Pancreas (tissue), 10 donors: ENCODE measurements at places on chromosomes 7 and 10. TPM values are rescaled to one million over a fixed set of nuclear protein-coding genes. Genes with fewer than 3 reads are reported as not detected.
A peak's percentile ranks its signal among the peaks of the same experiment; 100 is the strongest.

The KIAA1217 gene
- total RNA-seq, result 28.7 TPM

The EPHB4 gene
- total RNA-seq, result 32.0 TPM

DNA sequence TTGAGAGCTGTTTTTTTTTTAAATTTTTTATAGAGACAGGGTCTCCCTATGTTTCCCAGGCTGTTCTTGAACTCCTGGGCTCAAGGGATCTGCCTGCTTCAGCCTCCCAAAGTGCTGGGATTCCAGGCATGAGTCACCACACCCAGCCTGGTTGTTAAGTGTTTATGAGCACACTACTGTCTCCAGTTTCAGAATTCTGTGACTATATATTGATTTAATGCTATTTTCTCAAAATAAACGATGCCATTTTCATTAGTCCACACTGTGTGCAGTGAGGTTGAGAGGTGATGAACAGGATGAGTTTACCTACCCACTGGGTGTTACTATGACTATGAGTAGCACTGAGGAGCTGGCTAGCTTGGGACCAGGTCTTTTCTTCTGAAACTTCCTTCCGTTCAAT is 110.9 kb upstream of the FAM180A start:
- H3K36me3 ChIP-seq, result no peaks in the 10 kb centered on the region
- H3K4me1 ChIP-seq, result no peaks in the 10 kb centered on the region
- no peak overlapping the region for H3K4me3 ChIP-seq

- peaks cover 31% of the 10 kb centered on the region for H3K4me1 ChIP-seq
- no peaks in the 10 kb centered on the region for H3K27me3 ChIP-seq
- peak within 1 kb of the TSS; percentile 73 for H3K27ac ChIP-seq
- H3K4me3 ChIP-seq, result peak within 1 kb of the TSS; percentile 82
These were observed at the start of gene NT5C2 for GRCh38 chr10:103193107-103193819. Gene NT5C2 (minus strand): TSS chr10:103193272. CDS start chr10:103174958, 18,314 bp downstream.

DNA sequence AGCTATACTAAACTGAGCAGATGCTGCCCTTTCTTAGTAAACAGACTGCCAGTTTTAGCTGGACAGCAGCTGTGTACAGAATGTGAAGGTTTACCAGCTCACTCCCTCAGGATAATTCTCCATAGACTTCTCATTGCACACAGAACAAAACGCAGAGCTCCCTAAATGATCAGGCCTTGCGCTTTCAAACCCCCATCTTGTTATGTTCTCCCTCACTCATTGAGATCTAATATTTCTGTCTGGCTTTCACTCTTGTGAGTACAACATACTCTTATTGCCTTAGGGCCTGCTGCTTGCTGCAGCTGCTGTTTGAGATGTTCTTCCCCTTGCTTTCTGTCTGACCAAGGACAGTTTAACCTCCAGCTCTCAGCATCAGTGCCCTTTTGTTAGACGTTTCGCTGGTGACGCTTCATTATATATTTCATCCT is 17.3 kb downstream of the VWDE start:
- H3K36me3 ChIP-seq, result no peaks in the 10 kb centered on the region
- DNase-seq, result no peak
- no peaks in the 10 kb centered on the region for H3K4me1 ChIP-seq
- H3K4me3 ChIP-seq, result no peak overlapping the region
- no peaks in the 10 kb centered on the region for H3K27me3 ChIP-seq

DNA sequence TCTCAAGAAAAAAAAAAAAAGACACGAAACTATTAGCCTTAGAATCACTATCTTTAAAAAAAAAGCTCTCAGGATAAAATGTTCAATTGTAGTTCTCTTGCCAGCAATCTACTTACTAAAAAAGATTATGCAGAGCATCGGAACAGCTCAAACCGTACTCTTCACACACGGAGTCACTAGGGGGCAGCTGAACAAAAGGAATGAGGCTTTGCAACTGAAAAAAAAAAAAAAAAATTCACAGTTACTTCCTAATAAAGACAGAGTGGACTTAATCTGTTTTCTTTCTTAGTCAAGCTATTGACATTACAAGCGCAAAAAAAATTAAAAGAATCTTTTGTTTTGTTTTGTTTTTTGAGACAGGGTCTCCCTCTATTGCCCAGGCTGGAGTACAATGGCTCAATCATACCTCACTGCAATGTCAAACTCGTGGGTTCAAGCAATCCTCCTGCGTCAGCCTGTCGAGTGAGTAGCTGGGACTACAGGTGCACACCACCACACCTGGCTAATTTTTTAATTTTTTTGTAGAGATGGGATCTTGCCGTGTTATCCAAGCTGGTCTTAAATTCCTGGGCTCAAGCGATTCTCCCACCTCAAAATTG is 11.5 kb downstream of the PMS2 start:
- no peaks in the 10 kb centered on the region for H3K27me3 ChIP-seq
- H3K27ac ChIP-seq, result no peak overlapping the region
- H3K36me3 ChIP-seq, result peaks cover 3% of the 10 kb centered on the region
- peaks cover 11% of the 10 kb centered on the region for H3K4me1 ChIP-seq
- peak; percentile 62 for DNase-seq

- peaks cover 44% of the 10 kb centered on the region for H3K4me1 ChIP-seq
- DNase-seq, result no peak
- no peak overlapping the region for H3K4me3 ChIP-seq
- no peaks in the 10 kb centered on the region for H3K27me3 ChIP-seq
These were observed 40.1 kb upstream of the XPNPEP1 start for GRCh38 chr10:109963439-109963838.

DNA sequence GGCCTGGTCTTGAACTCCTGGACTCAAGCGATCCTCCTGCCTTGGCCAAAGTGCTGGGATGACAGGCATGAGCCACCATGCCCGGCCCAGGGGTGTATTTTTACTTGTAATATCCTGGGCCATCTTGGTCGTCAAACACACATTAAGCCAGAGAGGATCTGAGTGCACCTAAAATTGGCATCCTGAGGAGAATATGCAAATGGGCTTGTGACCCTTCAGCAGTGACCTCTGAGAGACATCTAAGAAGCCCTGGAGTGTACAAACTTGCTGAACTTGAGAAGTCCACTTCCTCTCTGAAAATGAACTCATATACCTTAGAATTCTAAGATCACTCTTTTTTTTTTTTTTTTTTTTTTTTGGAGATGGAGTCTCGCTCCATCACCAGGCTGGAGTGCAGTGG is 372.0 kb upstream of the C7orf33 start:
- H3K27ac ChIP-seq, result no peak overlapping the region
- no peaks in the 10 kb centered on the region for H3K4me1 ChIP-seq
- H3K4me3 ChIP-seq, result no peak overlapping the region
- no peaks in the 10 kb centered on the region for H3K27me3 ChIP-seq
- DNase-seq, result no peak
- no peaks in the 10 kb centered on the region for H3K36me3 ChIP-seq

DNA sequence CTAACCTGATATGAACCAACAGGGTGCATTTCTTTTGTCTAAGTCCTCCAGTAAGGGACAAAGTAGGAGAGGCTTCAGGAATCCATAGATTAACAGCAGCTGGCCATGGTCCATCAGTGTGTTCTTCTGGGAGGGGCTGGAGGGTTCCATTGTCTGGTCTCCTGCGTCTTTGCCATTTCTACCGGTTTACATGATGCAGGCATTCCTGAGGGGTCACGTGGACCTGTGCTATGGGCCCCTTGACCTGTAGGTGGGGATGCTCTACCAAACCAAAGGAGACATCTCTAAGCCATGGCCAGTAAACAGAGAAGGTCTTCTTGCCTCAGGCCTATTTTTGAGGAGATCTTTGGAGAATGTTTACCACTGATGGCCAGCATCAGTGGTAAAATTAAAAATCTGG is 28.7 kb upstream of the HABP2 start:
- no peak overlapping the region for H3K4me3 ChIP-seq
- H3K4me1 ChIP-seq, result peaks cover 4% of the 10 kb centered on the region
- DNase-seq, result no peak
- no peaks in the 10 kb centered on the region for H3K27me3 ChIP-seq
- no peak overlapping the region for H3K27ac ChIP-seq

GRCh38 chr10:6027929-6028328 is 34.2 kb downstream of the IL2RA start:
- H3K27ac ChIP-seq, result no peak overlapping the region
- no peaks in the 10 kb centered on the region for H3K4me1 ChIP-seq
- H3K36me3 ChIP-seq, result no peaks in the 10 kb centered on the region

DNA sequence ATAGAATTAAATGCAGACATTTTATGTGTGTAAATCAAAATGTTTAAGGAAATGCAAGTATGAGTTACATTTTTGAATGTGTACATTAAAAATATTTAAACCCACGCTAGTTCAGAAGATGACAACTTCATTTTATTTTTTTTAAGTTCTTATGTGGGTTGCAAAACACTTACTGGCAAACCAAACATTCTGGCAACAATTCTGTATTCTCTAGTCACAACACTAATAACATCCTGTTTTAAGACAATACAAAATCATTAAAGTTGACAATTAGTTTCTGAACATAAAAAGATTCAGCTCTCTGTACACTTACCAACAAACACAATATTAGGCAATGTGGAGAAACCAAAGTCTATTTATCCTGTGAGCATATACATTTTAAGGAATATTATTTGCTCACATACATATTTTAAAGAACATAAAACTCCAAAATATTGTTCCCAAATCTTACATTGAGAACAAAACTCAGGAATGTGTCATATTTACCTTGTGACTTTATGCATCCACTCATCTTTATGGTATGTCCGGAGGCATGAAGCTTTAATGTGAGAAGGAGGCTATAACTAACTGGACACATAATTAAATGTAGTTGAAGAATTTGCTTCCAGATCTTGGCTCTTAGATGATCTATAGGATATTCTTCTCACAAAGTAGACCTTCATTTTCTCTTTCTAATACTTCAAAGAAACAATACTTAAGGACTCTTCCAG is 134.7 kb downstream of the DGKB start:
- H3K4me1 ChIP-seq, result no peaks in the 10 kb centered on the region
- H3K27ac ChIP-seq, result no peak overlapping the region
- no peak for DNase-seq
- H3K36me3 ChIP-seq, result no peaks in the 10 kb centered on the region
